ENCODE measurements at places on chromosomes 6 and 20.

DNA sequence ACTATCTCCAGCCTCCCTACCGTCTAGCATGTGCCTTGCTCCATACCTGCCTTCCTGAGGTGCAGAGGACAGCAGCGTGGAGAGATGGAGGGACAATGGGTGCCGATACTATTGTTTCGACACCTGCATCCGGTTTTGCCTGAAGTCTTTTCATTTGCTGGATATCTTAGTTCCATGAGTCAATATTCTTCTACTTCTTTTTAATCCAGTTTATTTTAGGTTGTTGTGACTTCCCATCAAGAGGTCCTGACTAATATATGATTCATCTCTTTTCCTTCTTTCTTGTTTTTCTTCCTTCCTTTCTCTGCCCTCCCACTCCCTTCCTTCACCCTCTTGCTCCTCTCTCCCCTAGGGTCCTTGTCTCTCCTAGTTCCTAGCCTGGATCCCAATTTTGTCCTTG is 91.4 kb downstream of the CDH26 start:
- DNase-seq, result no peak

- no peak for DNase-seq
These were observed 85.1 kb downstream of the LYRM4 start for GRCh38 chr6:5175635-5176034.

- no peak for DNase-seq
These were observed 760 bp upstream of the IBTK start for GRCh38 chr6:82248273-82248735.

DNA sequence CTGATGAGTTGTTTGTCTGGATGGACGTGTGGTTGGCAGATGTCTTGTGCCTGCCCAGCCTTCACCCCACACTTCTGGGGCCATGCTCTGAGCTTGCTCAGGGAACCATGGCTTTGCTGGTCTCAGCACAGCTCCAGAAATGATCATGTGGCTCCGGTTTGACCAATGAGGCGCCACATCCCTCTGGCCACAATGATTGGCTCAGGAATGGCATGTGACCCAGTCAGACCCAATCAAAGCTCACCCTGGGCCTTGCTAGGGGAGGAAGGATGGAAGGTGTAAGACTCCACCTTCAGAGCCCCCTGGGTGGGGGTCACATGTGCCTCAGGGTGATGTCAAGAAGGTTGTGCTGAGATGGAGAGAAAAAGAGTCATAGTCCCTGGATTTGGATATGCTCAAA is 281.6 kb upstream of the SULF2 start:
- no peak for DNase-seq

- DNase-seq, result no peak
These were observed 73.5 kb downstream of the RTN4IP1 start for GRCh38 chr6:106555767-106556166.

DNA sequence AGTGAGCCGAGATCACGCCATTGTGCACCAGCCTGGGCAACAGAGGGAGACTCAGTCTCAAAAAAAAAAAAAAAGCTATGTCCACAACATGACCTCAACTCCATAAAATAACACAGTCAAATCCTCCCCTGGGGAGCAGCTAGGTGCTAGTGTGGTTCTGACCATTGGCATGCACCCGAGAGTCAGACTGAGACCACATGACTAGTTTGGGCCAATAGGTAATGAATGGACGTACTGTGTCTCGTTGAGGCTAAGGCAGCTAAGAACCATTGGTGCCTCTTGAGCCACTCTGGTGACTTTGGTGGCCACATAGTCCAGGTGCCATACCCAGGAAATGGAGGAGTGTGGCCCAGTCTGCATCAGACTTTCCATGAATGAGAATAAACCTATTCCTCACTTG is 40.3 kb downstream of the ATP9A start:
- no peak for DNase-seq

- DNase-seq, result no peak
These were observed 465.2 kb upstream of the CITED2 start for GRCh38 chr6:139839506-139840156.

GRCh38 chr6:37303091-37303660 is 45.2 kb upstream of the TMEM217 start:
- no peak for DNase-seq

All from smooth muscle cell of the brain vasculature (primary cell).